ENCODE measurements at places on chromosomes 1 and 21.

- DNase-seq = no peak
Measured at GRCh38 chr1:104105465-104105864, 355.8 kb downstream of the AMY1C start.

GRCh38 chr1:186295980-186296379 is 79.1 kb downstream of the TPR start:
- DNase-seq = peak; percentile 39

DNA sequence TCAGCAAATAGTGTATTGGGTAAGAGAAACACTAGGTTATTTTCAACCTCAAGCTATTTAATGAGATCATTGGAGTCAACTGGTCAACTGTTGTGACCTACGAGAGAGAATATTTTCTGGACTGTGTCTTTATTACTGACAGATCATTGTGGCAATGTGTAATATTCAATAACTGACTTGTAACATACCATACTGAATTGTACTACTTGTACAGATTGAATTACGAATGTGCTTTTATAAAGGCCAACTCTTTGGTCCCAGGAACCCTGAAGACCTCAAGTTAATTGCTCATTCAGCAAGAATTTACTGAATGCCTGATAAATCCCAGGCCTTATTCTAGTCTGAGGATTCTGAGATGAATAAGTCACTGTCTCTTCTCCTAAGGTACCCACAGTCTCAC is 56.1 kb upstream of the CAMK1G start:
- DNase-seq = peak; percentile 6

DNA sequence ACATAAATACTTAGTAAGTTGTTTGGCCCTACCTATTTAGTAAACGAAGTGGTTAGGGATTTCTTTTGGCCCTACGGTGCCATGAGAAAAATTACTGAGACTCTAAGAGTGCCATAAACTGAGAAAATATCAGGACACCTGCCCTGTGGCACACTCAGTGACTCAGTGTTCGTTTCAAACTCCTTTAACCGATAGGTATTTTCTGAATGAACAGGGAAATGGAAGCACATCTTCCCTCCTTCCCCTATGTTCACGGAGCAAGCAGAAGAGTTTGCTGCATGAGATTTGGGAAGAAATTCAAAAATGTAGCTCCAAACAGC is 134.2 kb downstream of the KAZN start:
- no peak for DNase-seq

All from fibroblast of pulmonary artery (primary cell).